ENCODE measurements at places on chromosomes 3 and 15.

- no peak for DNase-seq
Measured at GRCh38 chr3:123431007-123431657, 17.8 kb downstream of the ADCY5 start.

- no peak for DNase-seq
Measured at GRCh38 chr3:100317912-100318311, 16.6 kb upstream of the NIT2 start.

DNA sequence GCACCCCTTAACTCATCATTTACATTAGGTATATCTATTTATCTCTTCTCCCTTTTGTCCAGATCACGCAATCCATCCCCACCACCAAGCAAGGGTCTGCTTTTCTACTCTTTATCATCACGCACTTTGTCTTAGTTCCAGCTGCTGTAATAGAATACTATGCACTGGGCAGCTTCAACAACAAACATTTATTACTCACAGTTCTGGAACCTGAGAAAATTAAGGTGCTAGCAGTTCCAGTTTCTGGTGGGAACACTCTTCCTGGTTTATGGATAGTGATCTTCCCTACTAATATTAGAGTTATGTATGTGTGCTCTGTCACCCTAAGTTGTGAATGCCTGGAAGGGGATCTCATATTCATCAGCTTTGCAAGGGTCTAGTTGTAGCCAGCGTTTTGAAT lies 687.0 kb downstream of the NTRK3 start:
- DNase-seq: no peak

- peak; percentile 10 for DNase-seq
Measured at GRCh38 chr15:55990998-55991397, 2.4 kb downstream of the NEDD4 start.

DNA sequence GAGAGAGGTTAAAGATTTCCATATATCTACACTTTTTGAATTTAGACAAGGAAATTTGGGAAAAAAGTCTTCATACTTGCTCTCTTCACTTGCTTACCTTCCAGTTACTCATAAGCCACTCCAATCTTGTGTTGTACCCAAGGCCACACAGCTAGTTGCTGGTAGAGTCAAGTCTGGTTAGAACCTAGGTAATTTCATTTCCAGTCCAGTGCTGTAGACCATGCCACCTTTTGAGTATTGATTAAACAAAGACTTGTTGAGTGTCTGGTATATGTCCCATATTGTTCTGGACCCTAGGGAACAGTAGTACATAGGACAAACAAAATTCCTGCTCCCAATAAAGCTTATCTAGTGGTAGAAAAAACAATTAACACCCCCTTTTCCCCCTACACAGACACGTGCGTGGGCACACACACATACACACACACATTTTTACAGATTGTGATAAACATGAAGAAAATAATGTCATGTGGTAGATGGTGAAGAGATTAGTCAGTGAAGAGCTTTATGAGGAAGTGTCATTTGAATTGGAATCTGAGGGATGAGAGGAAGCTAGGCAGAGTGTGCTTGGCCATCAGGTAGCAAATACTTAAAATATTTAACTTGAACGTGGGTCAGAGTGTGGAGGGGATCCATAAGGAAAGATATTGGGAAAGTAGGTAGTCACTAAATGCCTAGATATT lies 2.1 kb downstream of the CMC1 start:
- DNase-seq: no peak

- DNase-seq: peak; percentile 67
Measured at GRCh38 chr3:152444029-152444641, 175.4 kb downstream of the MBNL1 start.

DNA sequence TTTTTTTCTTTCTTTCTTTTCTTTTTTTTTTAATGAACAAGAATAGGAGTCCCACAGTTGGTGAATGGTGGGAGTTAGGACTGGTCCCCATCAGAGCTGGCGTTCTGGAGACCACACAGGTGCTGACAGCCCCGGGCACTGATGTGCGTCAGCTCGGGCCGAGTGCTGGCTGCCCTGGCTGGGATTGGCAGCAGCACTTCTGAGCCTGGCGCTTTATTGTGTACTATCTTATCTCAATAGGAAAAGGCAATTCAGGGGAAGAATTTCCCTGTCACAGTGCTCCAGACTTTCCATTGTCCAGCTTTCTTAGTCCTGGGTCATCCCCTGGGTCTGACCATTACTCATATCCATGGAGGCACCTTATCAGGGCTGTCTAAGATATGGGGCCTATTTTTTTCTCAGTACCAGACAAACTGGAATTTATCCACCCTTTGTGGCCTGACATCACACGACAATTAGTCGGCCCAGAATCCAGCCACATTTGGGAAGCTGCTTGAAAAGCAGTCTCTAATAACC lies 54.1 kb downstream of the TMEM44 start:
- DNase-seq: peak; percentile 66

DNA sequence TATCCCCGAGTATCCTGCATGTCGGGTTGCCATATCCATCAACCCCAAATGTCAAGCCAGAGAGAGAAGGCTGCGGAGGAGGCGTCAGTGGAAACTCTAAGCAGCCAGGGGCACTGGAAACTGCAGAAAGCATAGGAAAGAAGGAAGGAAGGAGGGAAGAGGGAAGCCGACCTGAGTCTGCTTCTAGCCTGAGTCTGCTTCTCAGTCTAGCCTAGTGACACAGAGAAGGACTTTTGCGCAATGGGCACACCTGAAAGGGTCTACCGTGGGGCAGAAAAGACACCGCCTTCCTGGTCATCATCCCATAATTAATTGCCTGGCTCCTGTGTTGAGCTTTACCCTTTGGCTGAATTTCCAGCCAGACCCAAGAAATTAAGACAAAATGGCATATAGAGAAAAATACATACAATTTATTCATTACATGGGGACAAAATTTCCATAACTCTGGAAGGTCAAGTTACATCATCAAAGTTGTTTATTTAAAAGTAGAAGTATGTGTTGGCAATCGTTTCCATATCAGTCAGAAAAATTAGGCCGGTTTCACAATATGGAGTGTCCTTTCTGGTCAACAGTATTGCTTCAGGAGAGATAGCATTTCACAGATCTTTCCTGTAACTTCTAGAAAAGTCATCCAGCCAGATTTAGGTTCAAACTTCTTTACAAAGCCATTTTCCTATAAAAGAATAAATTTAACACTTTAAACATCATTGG lies 10.3 kb downstream of the BCL2A1 start:
- DNase-seq: no peak

DNA sequence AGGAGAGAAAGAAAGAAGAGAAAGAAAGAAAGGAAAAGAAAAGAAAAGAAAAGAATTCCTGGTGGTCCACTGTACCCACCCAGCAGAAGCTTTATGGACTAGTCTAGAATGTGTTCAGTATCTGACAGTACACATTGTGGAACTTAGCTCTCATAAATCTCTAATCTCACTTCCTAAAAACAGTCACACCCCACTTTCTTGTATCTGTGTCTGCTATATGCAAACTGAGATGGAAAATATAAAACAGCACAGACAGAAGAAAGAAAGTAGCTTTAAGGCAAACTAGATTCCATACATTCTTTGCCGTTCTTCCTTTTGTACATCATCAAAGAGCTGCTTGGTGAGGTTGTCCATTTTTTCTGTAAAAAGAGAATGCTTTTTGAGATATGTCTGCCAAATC lies 41.1 kb upstream of the GNB5 start:
- DNase-seq: peak; percentile 23

DNA sequence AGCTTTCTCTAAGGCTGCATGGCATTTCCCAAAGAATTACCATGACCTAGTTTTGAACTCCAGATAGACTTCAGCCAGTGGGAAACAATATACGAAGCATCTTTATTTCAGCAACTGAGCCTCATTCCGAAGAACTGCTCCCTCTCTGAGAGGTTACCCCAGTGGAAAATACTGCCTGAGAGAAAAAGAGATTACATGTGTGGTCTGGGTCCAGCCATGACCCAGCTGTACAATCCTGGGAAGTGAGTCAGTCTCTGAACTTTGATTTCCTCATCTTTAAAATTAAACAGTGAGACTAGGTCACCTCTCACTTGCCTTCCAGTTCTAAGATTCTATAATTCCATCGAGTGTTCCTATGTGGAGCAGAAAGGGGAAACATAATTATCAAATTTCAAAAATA lies 42.4 kb downstream of the TNIK start:
- peak; percentile 73 for DNase-seq

DNA sequence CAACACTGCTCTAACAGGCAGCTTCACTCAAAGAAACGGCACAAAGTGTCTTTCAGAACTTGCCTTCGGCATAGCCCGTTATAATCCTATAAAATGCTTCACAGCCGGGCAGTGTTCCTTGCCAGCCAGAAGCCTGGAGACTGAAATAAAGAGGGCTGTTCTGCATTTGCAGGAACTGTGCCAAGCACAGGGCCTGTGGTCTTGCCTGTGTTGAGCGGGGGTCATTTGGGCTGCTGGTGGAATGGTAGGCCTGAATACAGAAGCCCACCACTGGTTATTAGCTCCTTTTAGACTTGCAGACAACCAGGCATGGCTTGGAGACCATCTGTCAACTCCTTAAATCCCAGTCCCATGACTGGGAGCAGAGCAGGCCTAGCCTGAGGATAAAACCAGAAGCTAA lies 4.7 kb upstream of the ARHGEF3 start:
- no peak for DNase-seq

- DNase-seq: no peak
Measured at GRCh38 chr15:88377509-88377908, 89.7 kb downstream of the MRPL46 start.

All from fibroblast of skin of back (primary cell).